Hindlimb muscle (tissue), 1 donor: ENCODE measurements at places on chromosomes 1 and 21.

DNA sequence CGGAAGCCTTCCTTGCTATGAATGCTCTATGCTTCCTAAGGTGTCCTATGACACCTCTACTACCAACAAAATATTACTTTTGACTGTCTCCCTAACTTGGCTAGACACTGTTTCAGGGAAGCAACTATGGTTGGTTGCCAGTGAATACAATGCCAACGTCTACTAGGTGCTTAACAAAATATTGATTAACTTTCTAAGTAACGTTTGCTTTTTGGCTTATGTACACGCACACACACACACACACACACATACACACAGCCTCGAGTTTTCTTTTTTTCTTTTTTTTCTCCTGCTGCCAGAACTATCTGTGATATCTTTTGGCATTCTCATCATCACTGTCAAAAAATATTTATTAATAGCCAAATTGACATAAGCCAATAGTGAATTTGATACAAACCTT, 864.0 kb downstream of the PLA2G4A start:
- DNase-seq, result no peak

DNA sequence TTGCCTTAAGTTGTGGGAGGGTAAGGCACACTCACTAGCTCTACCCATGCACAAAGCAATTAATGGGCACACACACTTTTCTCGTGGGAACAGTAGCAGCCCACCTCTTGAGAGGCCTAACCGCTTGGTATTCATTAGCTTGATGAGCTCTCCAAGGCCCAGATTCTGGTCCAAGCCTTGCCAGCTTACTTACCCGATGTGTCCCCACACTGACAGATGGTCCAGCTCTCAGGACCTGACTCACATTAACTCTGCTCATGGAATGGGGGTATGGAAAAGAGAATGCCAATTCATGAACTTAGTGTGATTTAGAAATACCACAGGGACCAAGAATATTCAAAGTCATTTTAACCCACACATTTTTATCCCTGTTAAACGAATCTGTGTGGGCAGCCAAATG, 106.8 kb upstream of the CACHD1 start:
- no peak for DNase-seq

- no peak for DNase-seq
Measured at GRCh38 chr1:103056423-103056822, 51.9 kb downstream of the COL11A1 start.

DNA sequence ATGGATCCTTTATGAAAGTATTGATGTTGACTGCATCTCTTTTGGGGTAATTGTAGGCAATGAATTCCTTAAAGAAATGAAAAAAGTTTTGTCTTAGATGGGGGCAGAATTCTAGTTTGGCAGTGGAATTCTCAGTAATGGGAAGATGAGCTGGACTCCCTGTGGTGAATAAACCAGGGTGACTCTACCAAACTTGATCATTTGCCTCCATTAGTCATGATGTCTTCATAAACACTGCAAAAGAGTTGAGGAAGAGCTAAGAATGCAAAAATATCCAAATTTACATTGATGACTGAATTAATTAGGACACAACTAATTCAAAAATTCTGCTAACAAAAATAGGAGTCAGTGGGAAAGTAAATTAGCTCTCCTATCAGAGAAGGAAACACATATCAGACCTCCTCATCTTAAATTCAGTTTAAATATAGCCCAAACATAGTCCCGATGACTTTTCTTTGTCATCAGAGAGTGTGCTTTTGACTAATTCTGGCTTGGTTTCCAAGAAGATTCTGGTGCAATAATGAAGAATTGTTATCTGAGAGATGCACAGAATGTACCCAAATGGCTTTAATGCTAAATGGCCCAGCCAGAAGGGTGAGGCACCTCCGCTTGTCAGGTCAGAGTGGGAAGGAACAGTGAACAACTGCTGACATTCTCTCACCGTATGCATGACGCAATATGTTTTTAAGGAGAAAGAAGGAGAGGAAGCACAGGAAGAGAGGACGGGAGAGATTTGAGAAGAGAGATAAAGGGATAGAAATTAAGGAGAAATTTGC, 525.1 kb downstream of the LMO4 start:
- no peak for DNase-seq

DNA sequence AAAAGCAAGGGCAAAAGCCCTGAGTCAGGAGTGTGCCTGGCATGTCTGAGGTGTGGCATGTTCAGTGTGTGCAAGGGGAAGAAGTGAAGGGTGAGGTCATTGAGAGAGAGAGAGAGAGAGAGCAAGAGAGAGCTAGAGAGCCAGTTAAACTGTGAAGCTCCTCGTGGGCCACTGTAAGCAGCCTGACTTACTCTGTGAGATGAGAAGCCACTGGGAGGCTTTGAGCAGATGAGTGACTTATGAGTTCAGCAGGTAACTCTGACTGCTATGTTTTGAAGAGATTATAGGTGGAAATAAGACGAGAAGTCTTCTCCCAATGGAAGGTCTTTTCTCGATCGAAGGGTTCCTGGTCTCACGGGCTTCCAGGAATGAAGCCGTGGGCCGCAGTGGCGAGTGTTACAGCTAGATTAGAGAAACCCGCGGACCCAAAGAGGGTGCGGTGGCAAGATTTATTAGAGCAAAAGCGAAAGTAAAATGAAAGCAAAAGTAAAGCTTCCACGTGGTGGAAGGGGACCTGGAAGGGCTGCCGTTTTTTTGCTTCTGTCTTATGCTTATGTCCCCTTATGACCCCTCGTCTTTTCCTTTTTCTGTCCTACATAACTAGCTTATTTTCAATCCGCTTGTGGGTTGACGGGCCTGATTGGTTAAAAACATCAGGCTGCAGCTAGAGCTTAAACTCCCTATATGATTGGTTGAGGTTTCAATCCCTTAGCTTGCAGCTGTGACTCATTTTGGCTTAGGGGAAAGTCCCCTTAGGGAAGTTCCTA, 323.1 kb upstream of the FAM78B start:
- DNase-seq, result no peak

DNA sequence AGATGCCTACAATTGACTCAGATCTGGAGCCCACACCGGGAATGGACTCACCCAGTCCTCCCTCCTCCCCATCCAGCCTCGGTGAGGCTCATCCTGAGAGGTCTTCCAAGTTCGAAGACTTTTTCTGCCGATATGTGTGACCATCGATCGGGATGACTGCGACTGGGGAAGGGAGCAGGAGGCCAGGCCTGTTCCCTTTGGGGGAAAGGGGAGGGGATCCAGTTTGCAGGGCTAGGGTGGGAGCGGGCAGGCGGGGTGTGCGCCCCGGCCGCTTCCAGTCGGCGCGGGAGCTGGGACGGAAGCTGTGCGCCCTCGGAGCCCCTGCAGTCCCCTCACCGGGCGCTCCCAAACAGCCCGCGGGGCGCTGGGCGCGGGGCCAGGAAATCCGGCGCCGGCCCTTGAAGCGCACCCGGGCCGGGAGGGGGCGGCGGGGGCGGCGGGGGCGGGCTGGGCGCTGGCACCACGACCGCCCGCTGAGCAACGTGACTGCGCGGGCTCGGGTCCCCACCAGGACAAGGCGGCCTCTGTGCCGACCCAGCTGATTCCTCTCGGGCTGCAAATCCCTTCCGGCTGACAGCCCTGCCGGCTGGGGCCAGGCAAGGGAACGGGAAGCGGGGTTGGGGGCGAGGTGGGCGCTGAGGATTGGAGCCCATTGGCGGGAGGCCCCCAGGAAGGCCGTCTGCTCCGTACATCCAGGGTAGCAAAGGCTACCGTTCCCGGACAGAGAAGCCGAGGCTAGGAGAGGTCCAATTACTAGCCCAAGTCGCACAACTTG, 103.9 kb downstream of the EBNA1BP2 start:
- peak; percentile 36 for DNase-seq

- no peak for DNase-seq
Measured at GRCh38 chr1:89812992-89813391, 7.8 kb upstream of the LRRC8D start.
